ENCODE measurements at places on chromosomes 4 and X.

- no peak for DNase-seq
These were observed 2108.9 kb upstream of the TENM3 start for GRCh38 chr4:180134091-180134866.

GRCh38 chr4:25441519-25442117, 64.6 kb downstream of the ANAPC4 start:
- DNase-seq, result no peak

- DNase-seq, result no peak
These were observed 6.9 kb upstream of the FGF16 start for GRCh38 chrX:77440330-77440729.

DNA sequence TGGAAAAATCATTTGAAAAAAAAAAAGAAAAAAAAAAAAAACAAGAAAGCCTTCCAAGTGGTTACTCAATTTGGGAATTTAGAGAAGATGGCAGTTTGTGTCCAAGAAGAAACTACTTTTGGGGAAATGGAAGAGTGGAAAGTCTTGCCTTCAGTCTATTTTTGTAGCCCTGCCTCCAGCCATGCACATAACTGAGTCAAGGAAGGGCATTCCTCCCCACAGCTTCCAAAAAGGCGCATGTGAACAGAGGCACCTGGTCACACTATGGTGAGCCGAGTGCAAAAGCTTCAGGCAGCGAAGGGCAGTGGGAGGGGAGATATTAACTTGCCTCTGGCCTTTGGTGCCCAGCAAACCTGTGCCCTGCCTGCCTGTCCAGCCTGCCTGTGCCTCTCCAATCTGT, 163.7 kb downstream of the SMIM20 start:
- DNase-seq, result no peak

- no peak for DNase-seq
These were observed 115.6 kb upstream of the NALF2 start for GRCh38 chrX:69388526-69388925.

- DNase-seq, result peak; percentile 59
These were observed 9.0 kb upstream of the MAGEA8 start for GRCh38 chrX:149871940-149872339.

DNA sequence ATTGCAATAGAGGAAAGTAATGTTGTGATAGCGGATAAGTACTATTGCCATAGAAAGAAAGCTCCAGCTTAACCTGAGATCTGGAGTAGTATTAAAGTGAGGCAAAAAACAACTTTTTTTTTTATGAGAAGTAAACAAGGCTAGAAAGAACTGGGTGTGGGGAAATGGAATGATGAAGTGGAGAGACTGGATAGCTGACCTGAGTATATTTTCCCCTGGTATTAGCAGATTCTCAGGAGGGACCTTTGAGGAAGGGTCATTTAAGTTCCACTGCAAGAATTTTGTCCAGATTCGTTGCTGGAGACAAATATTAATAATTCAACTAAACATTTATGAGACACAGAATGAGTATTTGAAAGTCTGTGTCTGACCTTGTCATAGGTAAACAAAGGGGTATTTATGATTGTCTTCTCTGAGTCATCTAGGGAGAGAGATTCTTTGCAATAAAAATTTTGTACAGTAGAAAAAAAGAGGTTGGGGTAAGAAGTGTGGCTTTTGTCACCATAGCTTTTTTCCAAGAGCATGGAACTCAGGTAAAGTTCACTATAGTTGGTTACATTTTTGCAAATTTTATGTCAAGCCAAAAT, 2095.9 kb downstream of the ARAP2 start:
- DNase-seq, result no peak

GRCh38 chrX:116170511-116170910, at the start of gene AGTR2:
Gene AGTR2, plus strand, starts transcription at chrX:116170744. Its CDS starts 1,537 bp downstream, at chrX:116172281.
- DNase-seq, result no peak

GRCh38 chrX:43679778-43680177, 23.7 kb downstream of the MAOA start:
- DNase-seq, result no peak

GRCh38 chr4:3516836-3517730, 15.1 kb downstream of the LRPAP1 start:
- no peak for DNase-seq

DNA sequence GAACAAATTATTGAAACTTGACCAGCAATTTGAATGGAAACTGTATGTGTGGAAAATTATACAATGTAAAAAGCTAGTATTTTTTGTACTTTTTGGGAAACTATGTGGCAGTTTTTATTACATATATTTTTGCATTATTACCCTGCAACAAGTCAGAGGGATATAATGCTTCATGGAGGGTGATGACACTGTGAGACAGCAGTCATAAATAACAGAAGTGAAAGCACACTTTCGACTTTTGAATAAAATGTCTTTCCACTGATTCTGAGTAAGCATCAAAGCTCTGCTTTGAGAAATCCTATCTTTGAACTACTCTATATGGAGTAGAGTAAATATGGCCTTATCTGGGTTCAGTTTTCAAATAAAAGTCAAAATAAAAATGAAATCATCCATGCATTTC, 122.6 kb upstream of the PABPC4L start:
- no peak for DNase-seq

All from stimulated activated CD8-positive, alpha-beta memory T cell treated with anti-CD3 and anti-CD28 coated beads, Interleukin-4, amount 100 ng/mL, for 4 hours (primary cell).